Prostate gland (tissue), 2 donors: ENCODE measurements at places on chromosomes 12 and 14.

- DNase-seq = no peak
Measured at GRCh38 chr14:65318636-65319506, 93.7 kb upstream of the FUT8 start.

DNA sequence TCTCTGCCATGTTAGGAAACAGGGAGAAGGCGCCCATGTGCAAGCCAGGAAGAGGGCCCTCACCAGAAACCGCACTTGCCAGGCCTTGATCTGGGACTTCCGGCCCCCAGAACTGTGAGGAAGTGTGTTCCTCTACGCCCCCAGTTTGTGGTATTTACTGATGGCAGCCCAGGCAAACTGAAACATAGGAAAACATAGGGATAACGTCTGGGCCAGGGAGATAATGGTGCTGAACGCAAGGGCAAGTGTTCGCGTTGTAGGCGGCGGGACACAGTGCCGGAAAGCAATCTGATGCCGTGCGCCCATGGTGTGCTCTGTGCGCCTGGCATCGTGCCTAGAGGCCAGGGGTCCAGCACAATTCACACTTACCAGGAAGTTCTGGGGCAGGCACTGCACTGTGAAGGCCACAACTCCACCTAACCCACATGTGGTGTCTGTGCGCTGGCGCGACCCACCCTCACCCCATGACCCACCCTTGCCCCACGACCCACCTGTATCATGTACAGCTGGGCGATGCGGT lies 53.6 kb downstream of the ARL6IP4 start:
- DNase-seq = no peak

- no peak for DNase-seq
Measured at GRCh38 chr12:99852666-99853065, 132.1 kb downstream of the ANKS1B start.

DNA sequence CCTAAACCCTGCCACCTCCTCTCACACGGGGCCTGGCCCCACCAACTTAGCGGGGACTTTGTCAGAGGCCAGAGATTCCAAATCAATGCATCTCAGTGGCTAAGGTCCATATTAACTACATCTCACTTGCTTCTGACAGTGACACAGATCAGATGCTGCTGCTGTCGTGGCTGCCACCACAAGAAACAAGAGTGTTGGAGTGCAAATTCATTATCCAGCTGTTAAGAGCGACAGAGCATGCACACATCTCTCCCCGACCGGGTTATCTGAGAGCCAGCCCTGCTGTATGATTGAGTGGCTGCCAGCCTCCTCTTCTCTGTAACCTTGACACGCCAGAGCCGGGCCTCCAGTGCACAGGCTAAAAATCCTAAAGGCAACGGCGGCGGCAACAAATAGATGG lies 40.2 kb downstream of the SPRING1 start:
- DNase-seq = peak; percentile 49

- no peak for DNase-seq
Measured at GRCh38 chr14:84927096-84927827, 602.7 kb upstream of the FLRT2 start.

DNA sequence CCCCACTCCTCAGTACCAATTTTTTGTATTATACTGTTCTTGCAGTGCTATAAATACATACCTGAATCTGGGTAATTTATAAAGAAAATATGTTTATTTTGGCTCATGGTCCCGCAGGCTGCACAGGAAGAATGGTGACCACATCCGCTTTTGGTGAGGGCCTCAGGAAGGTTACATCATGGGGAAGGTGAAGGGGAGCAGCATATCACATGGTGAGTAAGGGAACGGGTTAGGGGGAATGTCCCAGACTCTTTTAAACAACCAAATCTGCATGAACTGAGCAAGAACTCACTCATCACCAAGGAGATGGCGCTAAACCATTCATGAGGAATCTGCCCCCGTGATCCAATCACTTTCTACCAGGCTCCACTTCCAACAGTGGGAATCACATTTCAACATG lies 40.0 kb downstream of the OSBPL8 start:
- DNase-seq = no peak

GRCh38 chr12:57756406-57757341 lies 1.8 kb downstream of the MARCHF9 start:
- no peak for DNase-seq

DNA sequence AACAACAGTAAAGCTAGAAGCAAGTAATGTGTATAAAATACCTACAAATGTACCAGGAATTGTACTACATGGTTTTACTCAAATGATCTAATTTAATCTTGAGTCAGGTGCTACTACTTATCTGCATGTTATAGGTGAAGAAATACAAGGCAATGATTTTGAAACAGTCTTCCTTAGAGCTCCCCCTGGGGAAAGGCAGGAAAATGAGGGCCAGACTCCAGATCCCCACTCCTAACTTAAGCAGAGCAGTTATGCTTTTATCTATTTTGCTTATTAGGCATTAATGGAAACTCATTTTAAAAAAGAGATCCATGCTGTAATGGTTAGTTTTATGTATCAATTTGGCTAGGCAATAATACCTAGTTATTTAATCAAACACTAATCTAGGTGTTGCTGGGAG lies 109.3 kb upstream of the CPSF6 start:
- DNase-seq = no peak

- DNase-seq = no peak
Measured at GRCh38 chr14:92832137-92832700, 38.1 kb downstream of the GOLGA5 start.

- DNase-seq = no peak
Measured at GRCh38 chr14:24695265-24696241, 61.6 kb upstream of the GZMB start.

DNA sequence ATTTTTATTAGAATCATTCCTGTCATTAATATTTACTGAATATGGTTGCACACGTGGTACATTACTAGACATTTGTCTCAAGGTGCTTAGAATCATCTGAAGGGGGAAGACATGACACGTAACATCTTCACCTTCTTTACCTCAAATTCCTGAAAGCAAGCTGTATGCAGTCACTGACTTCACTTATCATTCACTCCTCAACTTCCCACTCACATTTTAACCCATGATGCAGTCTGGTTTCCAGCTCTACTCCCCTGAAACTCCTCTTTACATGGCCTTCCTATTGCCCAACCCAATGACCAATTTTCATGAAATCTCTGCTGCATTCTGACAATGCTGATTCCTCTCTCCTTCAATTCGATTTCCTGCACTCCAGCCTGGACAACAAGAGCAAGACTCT lies 5.8 kb upstream of the PSMC6 start:
- no peak for DNase-seq

- DNase-seq = peak; percentile 89
Measured at GRCh38 chr14:31229638-31230572, 22.3 kb upstream of the HECTD1 start.

GRCh38 chr12:22600181-22600580 lies 24.8 kb upstream of the ETNK1 start:
- DNase-seq = no peak

DNA sequence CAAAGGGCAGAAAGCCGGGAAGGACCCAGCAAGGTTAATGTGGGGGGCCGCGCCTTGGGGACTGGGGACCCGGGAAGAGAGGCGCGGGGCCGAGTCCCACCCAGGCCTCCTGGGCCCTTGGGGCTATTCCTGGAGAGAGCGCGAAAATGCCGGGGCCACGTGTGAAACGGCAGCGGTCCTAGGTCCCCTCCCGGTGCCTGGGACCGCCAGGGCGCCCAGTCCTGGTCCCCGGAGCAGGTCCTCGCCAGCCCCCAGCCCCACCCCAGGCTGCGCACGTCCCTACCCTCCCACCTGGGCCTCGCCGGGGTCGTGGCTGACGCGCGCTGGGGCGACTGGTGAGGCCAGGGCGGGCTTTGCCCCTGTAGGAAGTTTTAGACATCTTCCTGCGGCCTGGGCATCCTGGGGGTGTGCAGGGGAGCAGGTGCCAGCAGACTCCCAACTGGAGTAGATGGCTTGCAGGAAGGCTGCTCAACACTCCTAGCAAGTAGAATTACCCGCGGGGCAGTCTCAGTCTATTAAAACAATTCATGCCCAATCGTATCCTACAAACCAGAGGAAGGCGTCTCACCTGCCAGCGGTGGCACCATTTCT lies 708 bp downstream of the FAR2 start:
- DNase-seq = no peak

DNA sequence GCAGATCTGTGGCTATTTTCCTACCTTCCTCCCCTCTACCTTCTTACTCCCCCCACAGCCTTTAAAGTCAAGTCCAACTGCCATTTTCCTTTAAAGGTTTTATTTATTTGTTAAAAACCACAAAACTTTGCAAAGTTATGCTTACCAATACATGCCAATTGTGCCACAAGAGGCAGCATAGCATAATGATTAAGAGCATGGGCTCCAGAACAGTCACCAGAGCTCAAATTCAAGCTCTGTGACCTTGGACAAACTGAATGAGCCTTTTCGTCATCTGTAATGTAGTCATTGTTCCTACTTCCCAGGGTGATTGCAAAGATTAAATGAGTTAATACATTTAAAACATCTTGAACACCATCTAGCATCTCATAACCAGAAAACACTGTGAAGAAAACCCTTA lies 13.0 kb upstream of the FMNL3 start:
- no peak for DNase-seq

- no peak for DNase-seq
Measured at GRCh38 chr12:34394211-34395055, 372.1 kb downstream of the ALG10 start.

- no peak for DNase-seq
Measured at GRCh38 chr12:1467710-1468109, 126.7 kb downstream of the FBXL14 start.
